ENCODE measurements at places on chromosomes 6 and 20.

DNA sequence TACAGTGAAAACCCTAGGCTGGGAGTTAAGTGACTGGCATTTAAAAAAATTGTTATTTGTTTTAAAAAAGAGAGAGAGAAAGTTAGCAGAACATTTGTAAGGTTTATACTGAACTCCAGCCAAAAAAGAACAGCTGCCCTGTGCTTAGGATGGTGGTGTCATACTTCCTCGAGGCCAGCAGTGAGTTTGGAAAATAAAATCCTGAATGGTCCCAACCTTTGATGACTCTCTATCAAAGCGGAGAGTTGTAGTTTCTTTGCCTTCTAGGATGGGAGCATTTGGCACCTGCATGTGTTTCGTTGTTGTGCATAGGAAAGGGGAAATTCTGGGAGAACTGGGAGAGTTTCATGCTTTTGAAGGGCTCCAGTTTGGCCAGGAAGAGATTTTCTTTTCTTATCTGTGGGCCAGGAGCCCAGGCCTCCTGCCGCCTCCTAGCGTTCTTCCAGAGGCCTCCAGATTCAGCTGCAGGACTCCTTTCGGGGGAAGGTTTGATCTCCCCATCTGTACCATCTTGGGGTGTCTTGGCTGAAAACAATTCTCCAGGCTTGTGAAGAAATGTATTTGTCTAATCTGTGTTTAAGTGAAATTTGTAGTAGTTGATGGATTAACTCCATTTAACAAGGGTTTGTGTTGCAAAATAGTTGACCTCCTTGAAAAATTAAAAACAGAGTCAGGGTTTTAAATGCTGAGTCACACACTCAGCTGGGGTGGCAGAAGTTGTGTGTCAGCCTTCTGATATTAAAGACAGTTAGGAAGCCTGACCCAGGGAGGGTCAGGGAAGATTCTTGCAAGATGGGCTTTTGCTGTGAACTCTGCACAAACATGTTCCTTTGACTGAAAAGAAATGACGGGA, 63.4 kb downstream of the TXNDC5 start:
- no peak for DNase-seq

- no peak for DNase-seq
Measured at GRCh38 chr6:16632101-16632500, 129.2 kb downstream of the ATXN1 start.

DNA sequence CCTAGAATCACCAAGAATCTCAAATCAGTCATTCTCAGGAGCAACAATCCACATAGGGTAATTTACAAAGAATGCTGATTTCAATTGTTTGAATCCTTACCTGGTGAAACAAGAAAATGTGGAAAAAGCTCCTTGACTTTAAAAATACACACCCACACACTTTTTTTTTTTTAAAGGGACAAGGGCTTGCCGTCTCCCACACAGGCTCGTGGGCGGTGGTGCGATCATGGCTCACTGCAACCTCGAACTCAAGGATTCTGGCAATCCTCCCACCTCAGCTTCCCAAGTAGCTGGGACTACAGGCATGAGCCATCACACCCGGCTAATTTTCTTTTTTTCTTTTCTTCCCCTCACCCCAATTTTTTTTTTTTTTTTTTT, 30.7 kb downstream of the PARD6B start:
- DNase-seq, result peak; percentile 36

DNA sequence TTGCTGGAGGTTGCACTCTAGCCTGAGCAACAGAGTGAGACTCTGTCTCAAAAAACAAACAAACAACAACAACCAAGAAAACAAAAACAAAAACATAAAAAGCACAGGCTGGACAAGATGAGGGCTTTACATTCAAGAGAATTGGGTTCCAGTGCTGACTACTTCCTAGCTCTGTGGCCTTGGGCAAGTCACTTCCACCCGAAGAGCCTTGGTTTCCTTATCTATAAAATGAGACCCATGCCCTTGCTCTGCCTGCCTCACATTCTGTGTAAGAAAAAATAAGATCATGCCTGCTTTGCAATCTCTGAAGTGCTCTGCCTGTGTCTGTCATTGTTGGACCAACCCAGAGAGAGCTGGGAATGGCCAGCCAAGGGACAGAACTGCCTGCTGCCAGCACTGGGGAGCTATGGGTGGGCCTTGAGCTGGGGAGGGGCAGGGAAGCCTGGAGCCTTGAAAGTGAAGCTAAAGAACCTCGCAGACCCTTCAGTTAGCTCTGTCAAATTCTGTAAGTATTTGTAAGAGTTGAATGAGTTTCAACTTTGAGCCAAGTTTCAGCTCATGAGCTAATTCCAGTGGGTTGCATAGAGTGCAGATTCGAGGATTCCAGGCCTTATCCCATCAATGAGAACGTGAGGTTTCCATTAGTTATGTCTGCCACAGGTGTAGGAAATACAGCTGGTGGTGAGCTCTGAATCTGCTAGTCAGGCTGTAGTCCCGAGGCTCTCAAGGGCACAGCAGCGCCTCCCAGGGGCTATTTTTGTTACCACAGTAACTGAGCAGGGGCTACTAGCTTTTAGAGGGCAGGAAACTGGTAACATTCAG, 93.2 kb downstream of the DLGAP4 start:
- DNase-seq, result no peak

DNA sequence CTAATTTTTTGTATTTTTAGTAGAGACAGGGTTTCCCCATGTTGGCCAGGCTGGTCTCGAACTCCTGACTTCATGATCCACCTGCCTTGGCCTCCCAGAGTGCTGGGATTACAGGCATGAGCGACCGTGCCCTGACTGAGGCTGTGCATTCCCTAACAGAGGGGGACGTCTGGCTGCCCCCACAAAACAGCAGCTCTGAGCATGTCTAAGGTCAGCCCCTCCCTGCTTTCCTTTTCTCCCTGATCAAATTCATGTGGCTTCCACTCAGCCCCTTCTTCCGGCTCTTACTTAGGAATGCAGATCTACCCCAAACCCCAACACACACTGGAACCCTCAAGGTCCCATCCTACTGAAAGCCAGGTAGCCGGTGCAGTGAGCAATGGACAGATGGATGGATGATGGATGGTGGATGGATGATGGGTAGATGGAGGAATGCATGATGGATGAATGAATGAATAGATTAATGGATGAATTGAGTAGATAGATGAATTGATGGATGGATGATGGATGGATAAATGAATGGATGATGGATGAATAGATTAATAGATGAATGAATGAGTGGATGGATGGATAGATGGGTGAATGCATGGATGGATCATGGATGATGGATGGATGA, 91.5 kb upstream of the BHLHE23 start:
- DNase-seq, result no peak

GRCh38 chr20:14521436-14521835, 184.0 kb upstream of the FLRT3 start:
- no peak for DNase-seq

- DNase-seq, result no peak
Measured at GRCh38 chr20:6705106-6705766, 62.2 kb upstream of the BMP2 start.

- DNase-seq, result no peak
Measured at GRCh38 chr20:32808438-32808837, 11.3 kb upstream of the MAPRE1 start.

DNA sequence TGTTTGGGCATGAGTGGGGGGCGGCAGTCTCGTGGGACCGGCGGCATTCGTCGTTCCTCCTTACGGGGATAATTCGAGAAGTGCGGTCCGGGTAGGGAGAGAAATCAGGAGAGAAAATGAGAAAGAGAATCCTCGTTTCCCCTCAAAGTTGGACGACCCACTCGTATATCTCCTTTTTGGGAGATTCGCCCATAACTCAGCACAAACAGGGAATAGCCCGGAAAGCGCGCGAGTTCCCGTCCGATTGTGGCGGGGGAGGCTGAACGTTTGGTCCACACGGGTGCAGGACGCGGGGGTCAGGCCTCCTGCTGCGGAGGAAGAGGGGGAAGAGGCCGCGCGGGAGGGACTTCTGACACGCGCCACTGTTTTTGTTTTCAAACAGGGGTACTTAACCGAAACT, 42.4 kb downstream of the POPDC3 start:
- DNase-seq, result no peak

- no peak for DNase-seq
Measured at GRCh38 chr6:137136065-137136464, 37.4 kb downstream of the IL22RA2 start.

- no peak for DNase-seq
Measured at GRCh38 chr6:4426968-4427367, 291.6 kb upstream of the ECI2 start.

GRCh38 chr6:147022041-147022440, 182.2 kb upstream of the STXBP5 start:
- no peak for DNase-seq

DNA sequence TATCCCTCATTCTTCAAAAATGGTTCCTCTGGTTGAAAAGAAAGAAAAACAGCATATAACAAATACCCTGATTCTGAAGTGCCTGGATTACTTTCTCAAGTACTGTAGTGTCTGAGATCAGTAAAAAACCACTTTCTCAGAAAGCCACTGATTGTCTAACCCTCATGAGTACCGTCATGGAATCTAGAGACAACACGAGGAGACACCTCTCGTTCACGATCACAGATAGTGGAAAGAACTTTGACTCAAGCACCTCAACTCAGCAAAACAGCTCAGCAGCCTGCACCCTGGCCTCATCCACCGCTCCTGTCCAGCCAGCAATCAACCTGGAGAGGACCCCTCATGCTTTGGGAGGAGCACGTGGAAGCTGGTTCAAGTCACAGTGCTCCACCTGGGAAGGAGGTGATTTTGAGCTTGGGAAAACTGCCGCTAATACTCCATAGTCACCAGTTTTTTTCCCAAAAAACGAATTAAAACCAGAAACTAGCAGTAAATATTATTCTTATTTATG, 1.0 kb downstream of the SCML4 start:
- DNase-seq, result no peak

DNA sequence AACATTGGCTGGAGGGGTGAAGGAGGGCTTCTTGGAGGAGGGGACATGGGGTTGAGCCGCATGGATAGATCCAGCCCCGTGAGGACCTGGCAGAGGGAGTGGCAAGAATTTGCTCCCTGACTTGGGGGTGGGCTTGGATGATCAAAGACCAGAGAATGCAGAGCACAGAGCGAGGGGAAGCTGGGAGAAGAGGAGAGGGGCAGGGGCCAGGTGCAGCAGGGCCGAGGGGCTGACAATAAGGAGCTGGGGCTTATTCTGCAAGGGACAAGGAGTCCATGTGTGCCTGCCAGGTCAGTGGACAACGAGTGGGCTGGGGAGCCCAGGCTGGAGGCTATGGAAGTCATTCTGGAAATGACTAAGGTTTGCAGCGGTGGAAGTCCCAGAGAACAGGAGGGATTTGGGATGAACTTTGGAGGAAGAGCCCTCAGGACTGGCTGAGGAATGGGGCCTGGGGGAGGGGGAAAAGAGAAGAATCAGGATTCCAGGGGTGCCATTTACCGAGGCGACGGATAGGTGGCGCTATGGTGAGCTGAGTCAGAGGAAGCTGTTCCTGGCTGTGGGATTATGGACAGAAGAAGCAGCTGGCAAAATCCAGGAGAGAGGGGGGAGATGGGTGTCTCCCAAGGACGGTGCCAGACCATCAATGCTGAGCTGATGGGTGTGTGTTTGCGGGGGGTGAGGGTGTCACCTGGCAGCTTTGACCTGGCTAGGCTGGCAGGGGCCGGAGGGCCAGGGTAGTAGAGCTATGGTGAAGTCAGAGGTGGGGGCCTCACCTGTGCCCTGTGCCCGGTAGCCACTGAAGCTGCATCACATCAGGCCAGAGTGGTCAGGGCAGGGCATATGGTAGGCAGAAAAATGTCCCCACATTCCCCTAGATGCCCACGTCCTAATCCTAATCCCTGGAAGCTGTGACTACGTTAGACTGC, 7.8 kb downstream of the KCNG1 start:
- DNase-seq, result no peak

- DNase-seq, result no peak
Measured at GRCh38 chr20:57837208-57838035, 127.6 kb upstream of the PMEPA1 start.

DNA sequence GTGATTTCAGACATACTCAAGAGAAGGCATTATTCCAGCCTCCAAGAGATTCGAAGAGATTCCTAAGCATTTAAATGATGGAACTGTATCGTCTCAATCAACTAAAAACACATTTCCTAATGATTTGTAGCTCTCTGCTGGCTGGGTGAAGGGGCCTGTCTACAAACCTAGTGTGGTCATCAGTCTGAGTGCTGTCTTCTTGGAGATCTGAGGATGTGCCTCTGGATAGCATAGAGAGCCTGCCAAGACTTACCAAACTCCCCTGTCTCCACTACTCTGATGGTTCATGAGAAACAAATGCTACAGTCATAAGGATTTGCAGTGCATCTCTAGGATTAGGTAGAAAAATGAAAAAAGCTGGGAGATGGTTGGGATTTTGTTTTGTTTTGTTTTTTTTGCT, 176.9 kb upstream of the CITED2 start:
- DNase-seq, result no peak

DNA sequence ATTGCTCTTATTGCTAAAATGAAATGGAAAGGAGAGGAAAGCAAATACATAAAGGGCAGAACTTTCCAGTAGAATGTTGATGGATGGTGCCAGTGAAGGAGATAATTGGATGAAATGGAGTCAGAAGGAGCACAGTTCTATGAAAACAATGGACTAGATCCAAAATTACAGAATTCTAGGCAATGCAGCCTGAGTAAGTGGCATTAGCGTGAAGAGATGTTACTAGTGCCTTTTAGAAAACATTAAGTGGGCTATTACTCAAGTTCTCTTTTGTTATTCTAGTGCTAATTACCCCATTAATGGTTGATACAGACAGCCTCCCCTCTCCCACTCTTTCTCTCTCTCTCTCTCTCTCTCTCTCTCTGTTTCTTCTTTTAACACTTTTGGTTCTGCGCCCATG, 209.5 kb upstream of the RGS17 start:
- DNase-seq, result no peak

DNA sequence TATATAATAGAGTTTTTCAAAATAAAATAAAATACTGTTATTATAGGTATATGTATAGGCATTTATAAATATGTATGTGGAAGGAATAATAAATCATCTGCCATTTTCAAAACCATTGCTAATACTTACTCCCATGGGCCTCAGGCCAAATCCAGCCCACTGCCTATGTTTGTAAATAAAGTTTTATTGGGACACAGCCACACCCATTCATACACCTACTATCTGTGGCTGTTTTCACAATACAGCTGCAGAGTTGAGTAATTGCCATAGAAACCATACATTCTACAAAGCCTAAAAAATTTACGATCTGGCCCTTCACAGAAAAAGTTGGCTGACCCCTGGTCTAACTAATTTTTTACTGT, 9.5 kb downstream of the ALDH5A1 start:
- DNase-seq, result no peak

DNA sequence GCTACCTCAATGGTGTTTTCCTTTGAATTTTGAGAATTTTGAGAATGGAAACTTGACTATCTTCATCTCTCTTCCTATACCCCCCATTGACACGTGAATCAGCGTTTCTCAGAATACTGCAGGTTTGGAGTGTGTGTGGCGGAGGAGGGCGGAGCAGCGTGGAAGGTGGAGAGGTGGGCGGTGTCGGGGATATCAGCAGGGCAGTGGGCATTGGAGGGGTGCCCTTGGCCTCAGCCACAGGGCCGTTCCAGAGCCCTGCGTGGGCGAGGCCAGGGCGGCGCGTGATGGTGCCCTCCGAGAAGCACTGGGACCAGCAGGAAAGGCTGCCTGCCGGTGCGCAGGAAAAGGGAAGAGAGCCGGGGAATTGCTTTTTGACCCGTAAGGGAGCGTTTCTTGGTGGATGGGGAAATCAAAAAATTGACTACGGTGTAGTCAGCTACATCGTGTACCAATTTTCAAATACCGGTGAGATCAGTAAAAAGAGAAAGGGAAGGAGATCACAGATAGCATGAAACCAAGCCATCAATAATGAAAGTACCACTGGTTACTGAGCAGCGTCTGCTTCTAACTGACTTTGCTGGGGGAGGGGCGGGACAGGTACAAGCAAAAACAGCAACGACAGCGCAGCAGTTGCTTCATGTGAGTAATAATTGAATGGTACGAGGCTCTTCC, 82.7 kb upstream of the DUSP22 start:
- DNase-seq, result no peak

- DNase-seq, result no peak
Measured at GRCh38 chr6:120938164-120938875, 396.0 kb downstream of the TBC1D32 start.
